ENCODE measurements at places on chromosomes 1 and 21. TPM values are rescaled to one million over a fixed set of nuclear protein-coding genes. Genes with fewer than 3 reads are reported as not detected.

The FMOD gene
- total RNA-seq: 5.9 TPM

The FAM177B gene
- total RNA-seq: not detected

The FAM131C gene
- total RNA-seq: 4.5 TPM

The TAS1R3 gene
- total RNA-seq: 0.40 TPM

The C1orf87 gene
- not detected for total RNA-seq

The OR2L2 gene
- not detected for total RNA-seq

The SPATA6 gene
- total RNA-seq: 9.8 TPM

The PALMD gene
- 114 TPM for total RNA-seq

The PPFIA4 gene
- total RNA-seq: 19.3 TPM

The SPATA21 gene
- not detected for total RNA-seq

The LIN9 gene
- 21.9 TPM for total RNA-seq

The DMBX1 gene
- total RNA-seq: not detected

The LMX1A gene
- not detected for total RNA-seq

The CYP4Z1 gene
- 0.86 TPM for total RNA-seq

The KRTAP19-4 gene
- total RNA-seq: not detected

The MYOCOS gene
- total RNA-seq: not detected

The SLC44A5 gene
- 0.62 TPM for total RNA-seq

The SH3BGR gene
- 105 TPM for total RNA-seq

The SYPL2 gene
- total RNA-seq: 28.9 TPM

The RNU1-2 gene
- total RNA-seq: 9,391 TPM

The HTR6 gene
- not detected for total RNA-seq

The FMO3 gene
- total RNA-seq: 1.2 TPM

The SEC16B gene
- 1.3 TPM for total RNA-seq

The SMPDL3B gene
- total RNA-seq: not detected

The COA7 gene
- total RNA-seq: 18.6 TPM

The SIM2 gene
- total RNA-seq: not detected

The FBLIM1 gene
- total RNA-seq: 99.1 TPM

The C8B gene
- total RNA-seq: not detected

The CACHD1 gene
- total RNA-seq: 4.2 TPM

The TLR5 gene
- 3.0 TPM for total RNA-seq

The AADACL3 gene
- total RNA-seq: not detected

The AMY1C gene
- not detected for total RNA-seq

Data from Right ventricle myocardium superior (tissue), 1 donor.